ENCODE measurements at places on chromosomes 4 and X.

GRCh38 chr4:243426-243825 is 61.8 kb downstream of the ZNF732 start:
- no peak for DNase-seq

DNA sequence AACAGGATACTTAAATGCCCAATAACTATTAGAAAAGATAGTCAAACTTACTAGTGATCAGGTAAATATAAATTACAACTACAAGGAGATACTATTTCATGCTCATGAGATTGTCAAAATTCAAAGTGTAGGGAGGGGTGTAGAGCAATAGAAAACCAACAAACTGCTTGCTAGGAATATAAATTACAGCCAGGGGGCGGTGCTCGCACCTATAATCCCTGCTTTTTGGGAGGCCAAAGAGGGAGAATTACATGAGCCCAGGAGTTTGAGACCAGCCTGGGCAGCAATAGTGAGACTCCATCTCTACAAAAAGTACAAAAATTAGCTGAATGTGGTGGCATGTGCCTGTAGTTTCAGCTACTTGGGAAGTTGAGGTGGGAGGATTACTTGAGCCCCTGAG is 556.5 kb upstream of the NR3C2 start:
- DNase-seq: no peak

DNA sequence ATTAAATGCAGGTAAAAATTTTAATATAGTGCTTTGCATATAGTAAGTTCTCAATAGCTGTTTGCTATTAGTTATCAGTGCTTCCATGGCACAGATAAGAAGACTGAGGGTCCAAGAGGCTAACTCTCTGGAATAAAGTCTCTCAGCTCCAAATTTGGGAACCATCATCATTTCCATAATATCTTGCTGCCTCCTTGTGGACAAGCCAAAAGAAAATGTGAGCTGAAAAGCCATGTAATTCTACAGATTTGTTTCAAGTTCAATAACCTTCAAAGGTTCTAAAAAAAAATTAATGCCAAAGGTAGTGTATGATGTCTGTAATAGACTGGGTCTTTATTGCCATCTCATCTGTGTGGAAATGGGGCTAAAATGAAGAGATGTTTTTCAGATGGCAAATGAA is 136.9 kb upstream of the VCX start:
- DNase-seq: no peak

GRCh38 chr4:168386002-168386401 is 67.5 kb upstream of the DDX60 start:
- DNase-seq: no peak

DNA sequence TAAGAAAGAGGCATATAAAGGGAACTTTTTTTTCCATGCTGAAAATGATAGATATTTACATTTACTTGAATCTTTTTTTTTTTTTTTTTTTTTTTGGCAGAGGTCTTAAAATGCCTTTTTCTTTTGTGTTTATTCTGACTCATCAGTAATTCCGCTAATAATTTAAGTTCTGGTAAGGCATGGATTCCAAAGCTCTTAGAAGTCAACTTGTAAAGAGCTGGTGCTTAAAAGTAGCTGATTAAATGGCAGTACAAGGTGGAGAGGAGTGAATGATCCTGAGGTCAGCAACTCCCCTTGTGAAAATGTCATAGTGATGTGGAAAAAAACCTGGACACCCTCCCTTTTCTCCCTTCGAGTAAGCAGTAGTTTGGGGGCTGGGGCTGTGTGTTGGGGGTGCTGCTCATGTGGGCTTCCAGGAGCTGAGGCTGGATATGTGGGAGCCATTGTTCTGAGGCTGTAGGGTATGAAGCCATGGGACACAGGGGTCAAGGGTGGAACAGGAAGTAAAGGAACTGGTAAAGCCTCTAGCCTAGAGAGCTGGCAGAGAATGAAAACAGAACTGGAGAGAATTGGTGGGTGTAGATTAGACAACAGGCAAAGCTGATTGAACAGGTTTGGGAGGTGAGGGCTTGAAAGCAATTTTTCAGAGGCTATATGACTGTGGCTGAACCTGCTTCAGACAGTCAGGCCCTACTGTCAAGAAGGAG is 41.0 kb upstream of the PITX2 start:
- no peak for DNase-seq

GRCh38 chr4:128703948-128704347 is 105.6 kb upstream of the JADE1 start:
- DNase-seq: no peak

DNA sequence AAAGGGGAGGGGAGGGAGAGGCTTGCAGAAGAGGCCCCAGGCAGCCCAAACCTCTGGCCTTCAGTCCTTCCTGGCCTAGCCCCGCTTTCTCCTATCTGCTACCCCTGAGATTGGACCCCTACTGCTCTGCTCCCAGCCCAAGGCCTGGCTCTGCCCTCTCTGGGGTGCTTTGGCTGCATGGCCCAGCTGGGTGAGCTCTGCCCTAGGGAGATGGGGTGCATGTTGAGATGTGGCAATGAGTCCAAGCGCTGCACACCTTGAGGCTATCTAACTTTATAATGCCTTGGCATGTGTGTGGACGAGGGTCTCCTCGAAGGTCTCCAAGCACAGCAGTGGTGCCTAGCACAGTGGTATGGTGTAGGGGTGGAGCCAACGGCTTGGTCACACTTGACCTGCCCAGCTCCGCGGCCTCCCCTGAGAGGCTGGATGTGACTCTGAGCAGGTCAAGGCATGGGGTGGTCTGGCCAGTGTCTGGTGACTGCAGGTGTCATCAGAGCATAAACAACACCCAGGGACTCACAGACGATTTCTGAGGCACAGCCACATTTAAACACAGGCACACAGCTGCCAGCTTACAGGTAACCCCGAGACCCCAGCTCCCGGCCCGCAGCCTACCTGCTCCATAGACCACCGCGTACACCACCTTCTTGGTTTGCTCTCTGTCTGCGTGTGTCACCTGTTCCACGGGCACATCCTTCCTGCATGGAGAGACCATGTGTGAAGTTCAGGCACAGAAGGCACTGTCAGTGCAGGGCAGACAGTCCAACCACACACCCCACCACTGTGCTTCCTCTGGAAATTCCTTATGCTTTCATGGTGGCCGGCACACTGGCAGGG is 36.3 kb downstream of the NAT8L start:
- DNase-seq: no peak

- no peak for DNase-seq
Observed at GRCh38 chr4:14787894-14788293, 214.4 kb upstream of the CPEB2 start.

- no peak for DNase-seq
Observed at GRCh38 chr4:99117876-99118693, 26.0 kb downstream of the ADH4 start.

All from stimulated activated CD4-positive, alpha-beta T cell treated with anti-CD3 and anti-CD28 coated beads, Interleukin-1b, Interleukin-23, amount 100 ng/mL, for 4 hours (primary cell).